ENCODE measurements at places on chromosomes 4 and X. TPM values are rescaled to one million over a fixed set of nuclear protein-coding genes. Genes with fewer than 3 reads are reported as not detected.

The PPBP gene
- not detected for total RNA-seq

The CXCL8 gene
- 1,468 TPM for total RNA-seq

- DNase-seq = no peak
Observed at GRCh38 chr4:5300283-5300682, 249.0 kb downstream of the STK32B start.

The CENPVL2 gene
- not detected for total RNA-seq

- peak; percentile 11 for DNase-seq
Observed at GRCh38 chr4:106268786-106269185, 47.2 kb downstream of the TBCK start.
